ENCODE measurements at places on chromosomes 12 and 14.

- DNase-seq = peak; percentile 76
These were observed at the start of gene FAM234B for GRCh38 chr12:13044002-13044905. Gene FAM234B (plus strand): TSS chr12:13044381. CDS start chr12:13044404, 23 bp downstream.

GRCh38 chr14:87111741-87112140, 881.2 kb downstream of the GALC start:
- DNase-seq = no peak

DNA sequence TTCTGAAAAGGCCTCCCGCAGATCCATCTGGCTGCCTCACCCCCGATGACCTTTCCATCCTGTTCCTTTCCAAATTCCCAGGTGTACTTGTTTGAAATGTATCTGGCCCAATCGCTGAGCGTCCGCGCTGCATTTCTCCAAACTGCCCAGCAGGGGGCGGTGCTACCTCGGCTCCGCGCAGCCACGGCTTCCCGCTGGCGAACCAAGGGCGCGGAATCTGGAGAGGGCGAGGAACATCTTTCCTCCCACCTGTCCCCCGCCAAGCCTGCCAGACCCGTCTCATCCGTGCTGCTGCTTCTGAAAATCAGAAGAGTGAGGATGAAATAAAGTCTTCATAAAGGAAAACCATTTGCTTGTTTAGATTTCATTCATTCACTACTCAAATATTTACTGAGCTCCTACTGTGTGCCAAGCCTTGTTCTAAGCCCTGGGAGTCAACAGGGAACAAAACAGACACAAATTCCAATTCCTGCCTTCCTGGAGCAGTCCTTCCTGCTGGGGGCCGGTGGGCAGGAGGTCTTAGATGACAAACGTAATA, 16.8 kb upstream of the MYL2 start:
- peak; percentile 75 for DNase-seq

DNA sequence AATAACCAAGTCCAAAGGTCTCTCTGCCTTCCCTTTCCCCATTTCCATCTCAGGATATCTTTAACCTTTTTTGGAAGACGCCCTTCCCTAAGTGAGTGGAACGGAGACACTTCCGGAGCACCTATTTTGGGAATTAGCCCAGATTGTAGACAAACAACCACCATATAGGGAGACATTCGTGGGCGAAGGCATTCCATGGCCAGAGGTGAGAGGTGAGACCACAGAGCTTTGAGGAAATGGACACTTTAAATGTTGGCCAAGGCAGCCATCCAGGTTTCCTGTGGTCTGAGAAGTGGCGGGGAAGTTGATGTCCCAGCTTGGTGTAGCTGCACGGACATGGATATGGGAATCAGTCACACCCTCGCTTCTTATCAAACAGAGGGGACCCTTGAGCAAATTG, 69.4 kb upstream of the BDKRB2 start:
- DNase-seq = no peak

DNA sequence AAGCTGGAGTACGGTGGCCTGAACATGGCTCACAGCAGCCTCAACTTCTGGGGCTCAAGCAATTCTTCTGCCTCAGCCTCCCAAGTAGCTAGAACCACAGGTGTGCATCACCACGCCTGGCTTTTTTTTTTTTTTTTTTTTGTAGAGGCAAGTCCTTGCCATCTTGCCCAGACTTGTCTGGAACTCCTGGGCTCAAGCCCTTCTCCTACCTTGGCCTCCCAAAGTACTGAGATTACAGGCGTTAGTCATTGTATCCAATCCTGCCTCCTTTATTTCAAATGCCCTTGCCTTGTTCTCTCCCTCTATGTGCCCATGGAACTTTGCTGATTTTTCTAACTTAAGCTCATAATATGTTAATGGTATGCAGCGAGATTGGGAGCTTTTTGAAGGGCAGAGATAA, 49.2 kb upstream of the PRICKLE1 start:
- no peak for DNase-seq

DNA sequence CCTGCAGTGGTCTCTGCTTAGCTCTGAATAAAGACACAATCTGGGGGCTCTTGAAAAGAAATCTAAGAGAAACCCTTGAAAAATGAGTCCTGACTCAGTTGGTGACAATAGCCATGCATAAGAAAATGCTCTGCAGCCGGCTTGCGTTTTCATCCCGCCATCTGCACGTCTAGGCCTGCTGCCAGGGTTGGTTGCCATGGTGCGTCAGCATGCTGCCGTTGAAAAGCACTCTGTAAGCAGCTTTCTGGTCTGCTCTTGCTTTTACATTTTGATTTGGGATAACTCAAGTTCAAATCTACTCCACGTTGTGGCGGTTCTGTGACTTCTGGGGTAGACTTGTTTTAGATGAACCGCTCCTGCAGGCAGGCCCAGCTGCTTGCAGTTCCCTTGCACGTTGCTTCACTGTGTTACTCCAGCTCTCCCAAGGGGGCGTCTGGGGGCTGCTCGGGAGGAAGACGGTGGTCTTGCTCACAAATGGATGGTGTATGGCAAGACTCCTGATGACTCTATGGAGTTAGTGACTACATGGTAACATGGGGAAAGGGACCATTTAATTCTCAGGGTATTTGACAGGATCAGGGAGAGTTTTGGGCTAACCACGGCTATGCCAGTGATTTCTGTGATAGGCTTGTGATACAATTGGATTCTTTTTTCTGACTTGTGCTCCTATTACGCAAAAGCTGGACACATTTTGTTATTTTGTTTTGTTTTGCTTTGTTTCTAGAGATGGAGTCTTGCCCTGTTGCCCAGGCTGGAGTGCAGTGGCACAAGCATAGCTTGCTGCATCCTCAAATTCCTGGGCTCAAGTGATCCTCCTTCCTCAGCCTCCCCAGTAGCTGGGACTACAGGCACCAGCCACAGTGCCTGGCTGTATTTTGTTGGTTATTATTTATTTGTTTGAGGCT, 15.8 kb downstream of the WNT5B start:
- DNase-seq = no peak

- DNase-seq = no peak
These were observed 140.6 kb downstream of the EPS8 start for GRCh38 chr12:15648558-15648957.

- no peak for DNase-seq
These were observed 5.2 kb upstream of the ASB2 start for GRCh38 chr14:93981316-93982229.

DNA sequence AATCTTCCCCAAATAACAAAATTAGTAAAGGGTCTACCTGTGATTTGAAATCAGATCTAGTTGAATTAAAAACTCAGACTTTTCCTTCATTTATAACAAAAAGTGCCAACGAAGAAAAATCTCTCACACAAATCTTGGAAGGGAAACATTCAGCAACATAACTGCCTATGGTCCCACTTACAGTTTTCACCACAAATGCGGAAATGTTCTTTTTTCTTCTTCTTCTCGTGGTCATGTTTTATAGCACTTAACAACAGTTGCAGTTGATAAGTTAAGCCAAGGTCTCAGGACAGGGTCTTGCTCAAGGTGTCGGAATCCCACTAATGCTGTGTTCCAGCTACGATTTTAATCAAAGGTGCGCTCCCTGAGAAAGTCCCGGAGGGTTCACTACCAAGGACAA, 10.1 kb downstream of the RNASE6 start:
- DNase-seq = no peak

DNA sequence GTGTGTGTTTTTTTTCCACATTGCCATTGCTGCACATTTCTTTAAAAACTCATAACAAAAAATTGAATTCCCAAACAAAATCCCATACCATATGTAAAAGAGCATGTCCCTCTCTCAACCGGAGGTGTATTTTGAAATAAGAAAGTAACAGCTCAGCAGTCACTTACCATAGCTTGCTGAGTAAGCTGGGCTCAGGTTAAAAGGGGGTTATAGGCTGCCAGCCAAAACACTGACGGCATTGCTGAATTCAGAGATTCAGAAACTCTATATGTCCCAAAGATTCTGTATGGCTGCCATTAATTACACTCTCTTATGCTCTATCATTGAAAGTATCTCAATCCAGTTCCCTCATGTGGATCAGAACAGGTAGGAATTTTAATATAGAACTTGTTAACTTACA, 276.0 kb downstream of the FOXG1 start:
- DNase-seq = no peak

- DNase-seq = no peak
These were observed 46.0 kb upstream of the LGR5 start for GRCh38 chr12:71393625-71394024.

DNA sequence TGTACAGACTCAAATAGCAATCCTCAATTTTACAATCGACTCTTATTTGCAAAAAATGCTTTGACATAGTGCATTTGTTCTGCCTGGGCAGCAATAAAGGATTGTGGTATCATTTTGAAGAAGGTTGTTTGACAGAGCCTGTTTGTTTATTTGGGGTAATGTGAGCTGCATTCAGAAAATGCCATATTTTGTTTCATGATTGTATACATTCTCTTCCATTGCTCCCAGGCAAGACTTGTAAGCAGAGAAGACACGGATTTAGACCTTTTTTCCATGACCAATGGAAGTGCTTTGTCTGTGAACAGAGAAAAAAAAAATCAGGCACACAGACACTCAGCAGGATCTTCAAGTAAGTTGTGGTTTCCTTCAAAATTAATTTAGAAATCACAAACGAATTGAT, 35.5 kb upstream of the ALX1 start:
- DNase-seq = no peak

DNA sequence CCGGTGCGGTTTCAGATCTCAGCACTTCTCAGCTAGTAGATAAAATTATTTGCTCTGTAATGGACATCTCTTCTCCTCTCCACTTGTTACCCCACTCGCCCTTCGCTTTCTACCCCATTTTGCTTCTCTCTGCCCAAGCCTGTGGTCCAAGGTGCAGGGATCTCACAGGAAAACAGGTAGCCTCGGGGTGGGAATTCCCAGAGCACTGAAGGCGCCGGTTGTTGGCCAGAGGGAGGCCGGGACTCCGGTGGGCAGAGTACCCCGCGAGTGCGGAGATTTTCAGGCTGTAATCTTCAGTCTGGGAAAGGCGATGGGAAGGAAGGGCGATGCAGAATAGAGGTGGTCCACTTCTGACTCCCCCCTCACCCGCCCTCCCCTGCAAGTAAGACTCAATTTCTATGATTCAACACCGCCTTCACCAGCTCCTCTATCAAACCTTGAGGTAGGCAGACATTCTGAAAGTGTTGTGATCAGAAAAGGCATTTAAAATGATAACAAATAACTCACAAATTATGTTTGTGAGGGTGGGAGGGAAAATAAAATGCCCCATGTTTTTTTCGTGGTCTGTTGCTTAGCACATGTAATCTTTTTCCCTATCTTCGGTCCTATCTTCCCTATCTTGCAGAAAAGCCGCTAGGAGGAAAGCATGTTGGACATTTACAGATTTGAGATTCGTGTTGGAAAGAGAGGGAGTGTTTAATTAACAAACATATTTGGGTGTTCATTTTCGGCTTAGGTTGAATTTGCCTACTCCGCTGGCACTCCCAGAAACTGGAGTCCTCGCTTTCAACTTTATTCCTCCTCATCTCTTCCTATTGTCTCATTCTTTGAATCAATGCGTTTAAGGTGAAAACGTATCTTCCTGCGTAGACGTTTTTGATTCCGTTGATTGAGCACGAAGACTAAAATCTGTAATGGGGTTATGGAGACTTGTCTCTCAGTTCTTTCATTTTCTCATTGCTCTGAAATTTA, 8.5 kb downstream of the FOXG1 start:
- DNase-seq = no peak

DNA sequence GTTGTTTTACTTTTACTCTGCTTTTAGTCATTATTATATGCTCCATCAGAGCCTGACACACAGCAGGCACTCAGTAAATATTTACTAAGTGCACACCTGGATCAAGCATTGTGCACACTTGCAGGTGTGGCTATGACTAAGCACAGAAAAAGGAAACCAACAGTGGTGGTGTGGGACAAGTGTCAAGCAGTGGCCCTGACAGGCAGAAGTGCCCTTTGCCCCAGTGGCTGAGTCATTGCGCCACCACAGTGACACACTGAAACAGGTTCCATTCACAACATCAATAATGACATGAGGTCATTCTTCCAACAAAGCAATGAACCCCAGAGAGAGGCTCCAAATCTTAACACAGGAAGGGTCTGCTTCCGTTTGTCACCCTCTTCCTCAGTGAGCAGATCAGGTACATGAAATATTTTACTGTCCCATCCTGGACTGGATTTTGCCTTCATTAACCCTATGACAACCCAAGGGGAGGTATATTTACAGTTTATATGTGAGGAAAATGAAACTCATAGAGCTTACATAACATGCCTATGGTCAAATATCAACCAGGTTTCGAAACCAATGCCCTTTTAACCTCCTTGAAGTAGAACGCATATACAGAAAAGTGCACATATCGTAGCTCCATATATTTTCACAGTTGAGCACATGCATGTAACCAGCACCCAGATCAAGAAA, 82.6 kb upstream of the GTF2A1 start:
- peak; percentile 55 for DNase-seq

- no peak for DNase-seq
These were observed 1.8 kb downstream of the RASSF9 start for GRCh38 chr12:85834378-85834777.

GRCh38 chr14:64937821-64938193, 4.7 kb downstream of the GPX2 start:
- DNase-seq = peak; percentile 18

GRCh38 chr12:132068250-132068649, 75.9 kb downstream of the DDX51 start:
- no peak for DNase-seq

- DNase-seq = peak; percentile 100
These were observed 804 bp downstream of the USP15 start for GRCh38 chr12:62260733-62261683.

DNA sequence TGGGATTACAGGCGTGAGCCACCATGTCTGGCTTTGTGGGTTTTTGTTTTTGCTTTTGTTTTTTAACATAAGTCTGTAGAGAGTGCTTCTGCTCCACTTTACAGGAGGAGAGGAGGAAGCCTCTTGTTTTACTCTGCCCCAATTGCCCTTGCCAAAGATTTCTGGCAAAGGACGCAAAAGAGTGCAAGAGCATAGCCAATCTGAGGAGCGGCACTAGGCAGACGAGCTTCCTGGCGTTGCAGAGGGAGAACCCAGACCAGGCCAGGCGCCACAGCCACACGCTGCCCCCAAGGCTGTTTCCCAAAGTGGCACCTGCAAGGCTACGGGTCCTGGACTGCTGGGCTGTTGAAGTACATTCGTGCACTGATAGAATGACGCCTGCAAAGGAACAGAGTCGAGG, 96.2 kb downstream of the BBS10 start:
- no peak for DNase-seq
